Naive thymus-derived CD8-positive, alpha-beta T cell (primary cell): ENCODE measurements at places on chromosomes 7 and 10.

DNA sequence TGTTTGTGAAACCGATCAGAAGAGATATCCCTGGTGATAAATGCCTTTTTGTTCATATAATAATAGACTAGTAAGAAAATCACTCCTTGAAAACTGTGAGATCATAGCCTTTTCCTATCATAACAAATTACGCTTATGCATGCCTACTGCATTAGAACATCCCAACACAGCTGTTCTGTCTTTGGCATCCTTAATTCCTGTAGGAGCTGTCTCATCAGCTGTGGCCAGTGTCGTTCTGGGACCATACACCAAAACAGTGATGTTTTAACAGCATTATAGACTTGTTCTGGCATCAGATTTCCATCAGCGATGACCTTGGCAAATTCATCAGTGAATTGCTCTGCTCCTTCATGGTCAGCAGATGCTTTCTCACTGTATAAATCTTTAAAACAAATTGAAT lies 423.6 kb upstream of the LRGUK start:
- no peak for DNase-seq

DNA sequence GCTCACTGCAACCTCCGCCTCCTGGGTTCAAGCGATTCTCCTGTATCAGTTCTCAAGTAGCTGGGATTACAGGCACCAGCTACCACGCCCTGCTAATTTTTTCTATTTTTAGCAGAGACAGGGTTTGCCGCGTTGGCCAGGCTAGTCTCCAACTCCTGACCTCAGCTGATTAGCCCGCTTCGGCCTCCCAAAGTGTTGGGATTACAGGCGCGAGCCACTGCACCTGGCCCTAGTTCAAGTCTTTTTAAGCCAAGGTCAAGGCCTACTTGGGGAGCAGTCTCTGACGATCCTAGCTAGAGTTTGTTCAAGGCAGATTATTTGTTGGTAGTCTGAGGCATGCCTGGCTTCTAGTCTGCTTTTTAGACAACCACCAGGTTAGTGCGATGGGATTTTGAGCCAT lies 709.5 kb upstream of the COBL start:
- no peak for DNase-seq

DNA sequence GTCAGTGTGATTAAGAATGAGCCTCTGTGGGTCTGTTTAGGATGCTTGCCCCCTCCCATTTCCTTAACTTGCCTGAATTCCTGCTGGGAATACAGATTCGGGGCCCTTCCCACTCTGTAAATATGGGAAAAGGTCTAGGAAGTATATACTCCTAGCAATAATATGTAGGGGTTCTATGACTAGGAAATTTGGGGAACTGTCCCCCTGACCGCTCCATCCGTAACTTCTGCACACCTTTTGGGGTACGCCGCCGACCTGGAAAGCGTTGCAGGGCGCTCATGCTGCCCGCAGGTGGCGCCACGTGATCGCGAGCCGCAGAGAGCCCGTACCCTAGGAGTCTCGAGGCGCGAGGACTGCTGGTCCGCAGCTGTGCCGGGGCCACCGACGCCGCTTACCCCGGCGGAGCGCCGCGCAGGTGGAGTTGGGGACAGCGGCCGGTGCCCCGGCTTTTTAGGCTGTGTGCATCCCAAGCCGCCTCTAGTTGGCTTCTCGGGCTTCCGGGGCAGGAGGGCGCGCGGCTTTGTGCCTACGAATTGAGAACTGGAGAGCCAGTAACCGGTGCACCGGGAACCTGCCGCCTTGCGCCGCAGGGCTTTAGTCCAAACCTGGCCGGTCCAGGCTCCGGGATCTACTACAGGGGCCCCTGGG lies 656 bp upstream of the CNNM2 start:
- DNase-seq = peak; percentile 85

GRCh38 chr10:76961841-76962240 lies 675.8 kb downstream of the KCNMA1 start:
- no peak for DNase-seq

DNA sequence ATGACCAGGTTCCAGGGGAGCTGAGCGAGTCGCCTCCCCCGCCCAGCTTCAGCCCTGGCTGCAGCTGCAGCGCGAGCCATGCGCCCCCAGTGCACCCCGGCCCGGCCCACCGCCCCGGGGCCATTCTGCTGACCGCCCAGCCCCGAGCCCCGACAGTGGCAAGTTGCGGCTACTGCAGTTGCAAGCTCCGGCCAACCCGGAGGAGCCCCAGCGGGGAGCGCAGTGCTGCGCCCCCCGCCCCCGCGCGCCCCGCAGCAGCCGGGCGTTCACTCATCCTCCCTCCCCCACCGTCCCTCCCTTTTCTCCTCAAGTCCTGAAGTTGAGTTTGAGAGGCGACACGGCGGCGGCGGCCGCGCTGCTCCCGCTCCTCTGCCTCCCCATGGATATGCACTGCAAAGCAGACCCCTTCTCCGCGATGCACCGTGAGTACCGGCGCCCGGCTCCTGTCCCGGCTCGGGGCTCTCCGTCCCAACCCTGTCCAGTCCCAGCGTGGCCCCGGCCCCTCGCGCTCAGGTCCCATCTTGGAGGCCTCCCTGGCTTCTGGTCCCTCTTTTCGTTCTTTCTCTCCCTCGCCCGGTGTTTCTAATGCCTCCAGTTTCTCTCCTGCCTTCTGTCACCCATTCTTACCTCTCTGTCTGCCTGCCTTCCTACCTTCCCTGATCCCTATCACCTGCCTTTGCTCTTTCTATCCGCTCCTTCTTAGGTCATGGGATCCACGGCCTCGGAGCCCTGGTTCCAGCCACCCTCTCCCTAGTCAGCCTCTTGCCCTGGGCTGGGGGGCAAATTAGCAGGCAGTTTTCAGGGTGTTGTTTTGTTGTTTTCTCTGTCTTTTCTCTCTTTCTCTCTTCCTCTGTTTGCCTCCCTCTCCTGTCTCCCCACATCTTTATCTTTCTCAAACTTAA lies 751 bp downstream of the PAX2 start:
- no peak for DNase-seq

DNA sequence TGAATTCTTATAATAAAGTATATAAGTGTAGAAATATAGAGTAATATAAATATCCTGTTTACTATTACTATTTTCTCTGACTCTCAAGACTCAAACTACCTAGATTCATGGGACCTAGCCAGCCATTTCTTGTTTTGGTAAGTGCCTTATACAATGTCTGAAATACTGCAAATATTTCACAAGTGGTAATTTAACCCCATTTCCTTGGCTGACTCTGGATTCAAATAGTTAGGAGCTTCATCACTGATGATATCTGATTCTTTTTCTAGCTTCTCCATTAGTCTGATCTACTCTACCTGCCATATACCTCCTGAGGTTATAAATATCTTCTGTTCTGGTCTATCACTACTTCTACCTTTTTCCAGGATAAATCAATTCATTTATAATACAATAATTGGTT lies 6.4 kb upstream of the RALA start:
- no peak for DNase-seq
